ENCODE measurements at places on chromosomes 4 and X.

- no peak for DNase-seq
These were observed 419.7 kb downstream of the MAPK10 start for GRCh38 chr4:85940151-85940550.

DNA sequence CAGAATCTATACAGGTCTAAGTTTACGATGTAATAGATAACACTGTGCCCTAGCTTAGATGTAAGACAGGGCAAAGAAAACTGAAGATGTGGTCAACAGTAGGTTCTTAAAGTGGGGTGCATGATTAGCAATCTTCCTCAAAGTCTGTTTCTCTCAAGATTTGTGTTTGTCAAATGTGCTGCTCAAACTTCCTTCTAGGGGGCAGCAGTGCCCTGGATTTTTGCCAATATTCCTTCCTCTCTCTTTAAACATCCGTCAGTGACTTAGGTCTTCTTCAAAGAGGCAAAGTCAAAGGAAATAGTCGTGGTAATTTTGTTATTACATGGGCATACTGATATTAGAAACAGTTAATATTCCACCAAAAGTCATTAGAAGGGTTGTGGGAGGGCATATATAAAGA is 4.2 kb upstream of the PDHA2 start:
- no peak for DNase-seq

GRCh38 chr4:11467931-11468330 is 39.2 kb upstream of the HS3ST1 start:
- no peak for DNase-seq

DNA sequence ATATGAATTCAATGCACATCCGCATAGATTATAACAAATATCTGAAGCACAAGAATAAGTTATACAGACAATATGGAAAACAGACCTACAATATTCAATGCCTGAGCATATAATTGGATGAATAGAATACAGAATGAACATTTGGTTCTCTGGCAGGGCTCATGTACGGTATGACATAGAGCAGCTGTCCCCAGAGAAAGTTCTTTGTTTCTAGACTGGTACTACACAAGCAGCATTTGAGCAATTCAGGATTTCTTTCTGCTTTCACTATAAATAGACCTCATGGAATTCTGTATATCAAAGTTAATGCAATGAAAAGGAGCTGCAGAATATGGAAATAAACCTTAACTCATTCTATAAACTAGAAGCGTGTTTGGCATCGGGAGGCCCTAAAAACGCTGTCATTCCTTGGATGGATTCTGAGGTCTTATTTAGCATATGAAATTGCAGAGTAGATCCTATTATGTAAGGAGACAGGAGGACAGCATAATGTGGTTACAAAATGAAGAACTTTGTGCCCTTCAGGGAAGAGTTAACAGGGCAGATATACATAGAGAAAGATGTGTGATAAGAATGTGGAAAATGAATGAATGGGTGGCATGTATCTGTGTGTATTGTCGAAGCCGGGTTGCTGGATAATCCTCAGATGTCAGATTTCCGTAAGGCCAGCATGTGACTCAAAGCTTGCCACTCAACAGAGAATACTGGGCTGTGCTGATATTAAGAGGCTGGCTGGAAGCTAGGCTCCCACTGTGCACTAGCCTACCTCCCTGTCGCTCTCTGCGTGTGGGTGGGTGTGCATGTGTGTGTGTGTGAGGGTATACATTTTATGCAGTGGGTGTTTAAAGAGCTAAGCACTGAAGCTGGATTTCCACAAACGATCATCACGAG is 103.3 kb upstream of the SLC4A4 start:
- DNase-seq, result no peak

DNA sequence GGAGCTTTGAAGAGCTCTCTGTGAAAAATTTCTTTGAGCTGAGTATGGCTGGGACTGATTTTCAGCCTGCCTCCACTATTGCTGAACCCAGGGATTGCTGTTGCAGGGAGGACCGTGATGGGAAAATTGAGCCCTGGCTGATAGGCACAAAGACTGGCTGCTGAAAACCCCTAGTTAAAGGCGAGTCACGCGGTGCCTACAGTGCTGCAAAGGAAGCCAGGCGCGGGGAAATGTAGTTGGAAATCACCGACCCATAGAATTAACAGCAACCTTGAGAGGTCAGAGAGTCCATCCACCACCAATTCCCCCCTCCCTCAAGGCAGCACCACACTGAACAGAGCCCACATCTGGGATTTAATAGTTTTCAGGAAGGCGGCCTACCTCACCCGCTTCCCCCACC is 26.0 kb downstream of the FRMD7 start:
- DNase-seq, result no peak

GRCh38 chrX:39957816-39958566 is 139.8 kb downstream of the BCOR start:
- DNase-seq, result no peak

GRCh38 chrX:154785716-154786115 is 19.6 kb downstream of the MPP1 start:
- DNase-seq, result no peak

Measured in GOT3 (cell line).